ENCODE measurements at places on chromosomes 11 and 22.

DNA sequence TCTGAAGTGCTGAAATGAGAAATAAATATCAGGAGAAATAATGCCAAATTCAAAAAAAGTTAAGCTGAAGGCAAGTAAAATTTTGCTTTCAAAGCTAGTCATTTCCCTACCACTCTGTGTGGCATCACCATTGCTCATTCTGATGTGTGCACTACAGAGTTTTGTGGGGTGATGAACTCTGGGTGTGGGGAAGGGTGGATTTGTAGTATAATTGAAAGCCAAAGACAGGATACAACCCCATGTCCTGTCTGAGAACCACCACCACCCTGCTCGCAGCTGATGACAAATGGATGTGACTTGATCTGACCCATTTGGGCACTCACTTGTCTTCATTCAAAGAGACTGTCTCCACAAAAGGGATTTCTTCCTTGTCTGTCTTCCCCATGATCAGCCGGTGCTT lies 19.3 kb upstream of the TMEM9B start:
- DNase-seq: no peak

DNA sequence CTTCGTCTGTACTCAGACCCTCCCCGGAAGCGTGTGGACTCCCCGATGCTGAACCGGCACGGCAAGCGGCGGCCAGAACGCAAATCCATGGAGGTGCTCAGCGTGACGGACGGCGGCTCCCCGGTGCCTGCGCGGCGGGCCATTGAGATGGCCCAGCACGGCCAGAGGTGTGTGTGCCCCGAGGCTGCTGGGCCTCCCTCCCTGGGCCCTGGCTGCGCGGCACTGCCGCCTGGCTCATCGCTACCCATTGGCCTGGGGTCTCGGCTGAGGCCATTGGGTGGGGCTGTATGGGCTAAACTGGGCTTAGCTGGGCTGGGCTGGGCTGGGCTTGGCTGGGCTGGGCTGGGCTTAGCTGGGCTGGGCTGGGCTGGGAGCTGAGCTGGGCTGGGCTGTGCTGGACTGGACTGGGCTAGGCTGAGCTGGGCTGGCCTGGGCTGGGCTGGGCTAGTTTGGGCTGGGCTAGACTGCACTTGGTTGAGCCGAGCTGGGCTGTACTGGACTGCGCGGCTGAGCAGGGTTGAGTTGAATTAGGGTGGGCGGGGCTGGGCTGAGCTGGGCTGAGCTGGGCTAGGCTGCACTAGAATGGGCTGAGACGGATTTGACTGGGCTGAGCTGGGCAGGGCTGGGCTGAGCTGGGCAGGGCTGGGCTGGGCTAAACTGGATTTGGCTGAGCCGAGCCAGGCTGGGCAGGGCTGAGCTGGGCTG lies 40.7 kb downstream of the MOB2 start:
- DNase-seq: no peak

- no peak for DNase-seq
Observed at GRCh38 chr11:113444502-113445123, 30.6 kb downstream of the DRD2 start.

GRCh38 chr11:35146074-35146521 lies 7.1 kb downstream of the CD44 start:
- DNase-seq: no peak

DNA sequence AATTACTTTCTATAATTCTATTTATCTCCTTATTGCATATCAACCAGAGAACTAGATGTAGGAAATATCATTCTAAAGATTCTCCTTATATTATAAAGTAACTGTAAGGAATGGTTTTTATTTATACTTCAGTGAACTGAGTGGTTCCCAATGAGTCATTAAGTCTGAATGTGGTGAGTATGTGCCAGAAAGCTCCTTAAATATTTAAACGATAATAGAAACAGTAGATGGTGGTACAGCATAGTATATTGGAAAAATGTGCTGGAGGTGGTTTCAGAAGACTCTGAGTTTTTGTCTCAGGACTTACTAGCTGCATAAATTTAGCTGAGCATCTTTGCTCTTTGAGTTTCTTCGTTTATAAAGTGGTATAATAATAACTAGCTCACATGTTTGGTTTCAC lies 653.5 kb downstream of the FAM181B start:
- no peak for DNase-seq

GRCh38 chr11:4184163-4184916 lies 89.7 kb downstream of the RRM1 start:
- no peak for DNase-seq

DNA sequence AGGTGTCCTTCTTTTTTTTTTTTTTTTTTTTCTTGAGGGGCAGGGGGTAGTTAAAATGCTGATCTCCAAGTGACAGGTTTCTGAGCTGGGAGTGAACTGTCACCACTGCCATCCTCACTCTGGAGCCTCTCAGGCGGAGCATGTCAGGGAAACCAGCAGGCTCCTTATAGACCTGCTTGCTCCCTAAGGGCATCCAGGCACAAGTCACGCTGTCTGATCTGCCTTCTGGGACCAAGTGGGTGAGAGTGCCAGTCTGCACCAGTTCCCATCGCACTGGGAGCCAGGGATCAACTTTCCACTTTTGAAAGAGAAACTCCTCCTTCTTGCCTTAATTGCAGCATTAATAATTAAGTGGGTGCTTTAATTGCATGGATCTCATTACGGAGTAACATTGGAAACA lies 537.9 kb upstream of the CADM1 start:
- DNase-seq: no peak

DNA sequence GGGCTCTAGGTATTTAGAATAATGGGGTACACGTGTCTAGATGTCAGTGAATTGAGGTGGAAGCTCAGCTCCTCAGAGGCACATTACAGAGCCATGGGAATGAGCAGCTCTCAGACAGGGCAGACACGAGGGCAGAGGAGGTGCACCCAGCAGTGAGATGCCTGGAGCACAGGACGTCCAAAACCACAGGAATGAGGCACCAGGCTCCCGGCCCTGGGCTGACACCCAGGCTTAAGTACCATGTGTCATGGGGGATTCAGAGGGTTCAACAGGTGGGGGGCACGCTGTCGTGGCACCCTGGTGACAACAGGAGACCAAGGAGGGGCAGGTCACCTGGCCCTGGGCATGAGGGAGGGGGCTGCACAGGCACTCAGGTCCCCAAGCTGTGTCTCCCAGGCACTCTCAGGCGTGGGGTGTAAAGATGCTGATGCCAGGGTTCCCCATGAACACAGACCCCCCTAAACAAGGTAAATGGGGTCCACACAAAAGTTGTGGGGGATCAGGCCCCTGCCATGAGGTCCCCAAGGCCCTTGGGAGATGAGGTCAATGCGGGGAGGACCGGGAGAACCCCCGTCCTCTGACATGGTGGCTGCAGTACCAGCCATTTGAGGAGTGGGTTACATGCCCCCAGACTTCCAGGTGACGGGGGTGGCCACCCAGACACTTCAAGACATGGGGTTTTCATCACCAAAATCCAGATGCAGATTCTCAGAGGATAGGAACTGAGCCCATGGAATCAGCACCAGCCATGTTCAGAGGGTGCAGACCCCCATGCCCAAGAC lies 5.6 kb upstream of the SYT8 start:
- no peak for DNase-seq

DNA sequence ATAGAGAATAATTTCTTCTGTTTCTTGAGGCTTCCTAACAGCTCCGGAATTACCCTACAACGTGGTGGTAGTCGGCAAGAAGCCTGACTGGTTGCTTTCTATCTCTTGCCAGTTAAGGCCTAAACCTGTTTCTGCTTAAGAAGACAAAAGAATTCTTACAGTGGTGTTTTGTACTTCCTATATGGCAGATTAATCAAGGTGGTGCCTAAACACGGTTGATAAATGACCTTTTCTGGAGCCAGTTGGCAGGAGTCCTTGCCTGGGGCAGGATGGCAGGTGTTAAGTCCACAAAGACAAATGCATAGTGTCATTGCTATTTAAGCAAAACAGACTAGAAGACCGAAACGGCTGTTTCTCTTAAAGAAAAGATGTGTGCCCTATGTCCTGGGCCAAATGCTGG lies 9.9 kb downstream of the GVQW3 start:
- DNase-seq: no peak

DNA sequence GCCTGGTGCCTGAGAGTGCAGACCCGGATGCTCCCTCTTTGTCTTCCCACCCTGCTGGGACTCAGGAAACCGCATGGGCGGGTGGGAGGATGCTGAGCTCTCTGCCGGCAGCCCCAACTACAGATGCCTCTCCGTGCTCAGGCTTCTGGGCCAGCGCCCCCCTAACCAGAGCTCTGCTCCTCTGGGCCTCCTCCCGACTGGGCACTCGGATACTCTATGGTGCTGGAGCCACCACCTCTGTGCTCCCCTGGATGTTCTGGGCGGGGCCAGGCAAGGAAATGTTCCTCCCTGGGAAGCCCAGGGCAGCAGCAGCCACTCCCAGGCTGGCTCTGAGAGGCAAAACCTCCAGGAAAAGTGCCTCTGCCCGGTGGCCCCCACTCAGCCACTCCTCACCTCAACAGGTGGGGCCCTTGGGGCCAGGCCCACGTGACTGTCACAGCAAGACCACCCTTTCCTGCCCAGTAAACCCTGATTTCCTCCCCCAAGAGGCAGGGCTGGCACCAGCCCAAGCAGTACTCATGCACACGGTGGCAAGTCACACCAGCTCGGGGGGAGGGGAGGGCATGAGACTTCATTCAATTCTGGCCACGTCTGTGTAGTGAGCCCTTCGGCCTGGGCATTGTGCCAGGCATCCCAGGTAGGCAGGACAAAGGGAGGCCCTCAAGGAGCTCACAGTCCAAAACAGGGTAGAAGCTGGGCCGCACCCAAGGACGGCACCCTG lies 54.7 kb upstream of the TCF20 start:
- DNase-seq: no peak

DNA sequence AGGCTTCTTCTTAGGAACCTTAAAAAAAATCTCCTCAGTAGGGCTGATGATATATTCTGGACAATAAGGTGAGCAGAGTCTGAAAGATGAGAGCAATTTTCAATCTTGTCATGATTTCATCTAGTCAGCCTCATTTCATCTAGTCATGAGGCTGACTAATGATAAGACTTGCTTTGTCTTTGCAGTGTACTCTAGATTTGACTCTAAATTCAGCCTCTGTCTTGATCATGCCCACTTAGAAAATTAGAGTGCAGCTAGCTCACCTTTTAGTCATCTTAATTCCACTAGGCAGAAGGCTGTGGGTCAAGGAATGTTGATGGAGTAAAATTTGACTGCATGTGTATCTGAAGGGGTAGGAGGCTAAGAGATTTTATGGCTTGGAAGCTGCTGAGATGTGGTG lies 5.5 kb downstream of the EHF start:
- no peak for DNase-seq

DNA sequence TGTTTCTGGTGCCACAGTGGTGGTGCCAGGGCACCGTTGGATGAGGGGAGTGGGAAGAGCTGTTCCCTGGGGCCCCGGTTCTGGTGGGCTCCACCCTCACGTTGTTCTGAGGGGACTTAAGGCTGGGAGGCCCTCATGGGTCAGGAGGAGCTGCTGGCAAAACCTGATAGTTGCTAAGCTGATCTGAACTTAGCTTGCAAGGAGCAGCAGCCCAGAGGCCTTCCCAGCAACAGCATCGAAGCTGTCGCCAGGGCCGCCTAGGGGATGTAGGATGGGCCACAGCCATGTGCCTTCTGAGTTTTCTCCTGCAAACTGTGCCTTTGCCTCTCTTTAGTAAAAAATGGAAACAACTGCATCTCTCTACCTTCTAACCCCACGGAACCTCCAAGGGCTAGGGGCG lies 240.2 kb downstream of the TBC1D22A start:
- DNase-seq: no peak

DNA sequence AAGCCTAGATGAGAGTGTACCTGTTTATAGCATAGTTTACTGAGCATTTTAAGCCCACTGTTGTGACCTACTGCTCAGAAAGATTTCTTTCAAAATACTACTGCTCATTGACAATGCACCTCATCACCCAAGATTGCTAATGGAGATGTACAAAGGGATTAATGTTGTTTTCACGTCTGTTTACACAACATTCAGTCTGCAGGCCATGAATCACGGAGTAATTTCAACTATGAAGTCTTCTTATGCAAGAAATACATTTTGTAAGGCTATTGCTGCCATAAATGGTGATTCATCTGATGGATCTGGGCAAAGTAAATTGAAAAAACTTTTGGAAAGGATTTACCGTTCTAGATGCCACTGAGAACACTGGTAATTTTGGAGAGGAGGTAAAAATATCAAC lies 112.9 kb downstream of the KIF18A start:
- no peak for DNase-seq

DNA sequence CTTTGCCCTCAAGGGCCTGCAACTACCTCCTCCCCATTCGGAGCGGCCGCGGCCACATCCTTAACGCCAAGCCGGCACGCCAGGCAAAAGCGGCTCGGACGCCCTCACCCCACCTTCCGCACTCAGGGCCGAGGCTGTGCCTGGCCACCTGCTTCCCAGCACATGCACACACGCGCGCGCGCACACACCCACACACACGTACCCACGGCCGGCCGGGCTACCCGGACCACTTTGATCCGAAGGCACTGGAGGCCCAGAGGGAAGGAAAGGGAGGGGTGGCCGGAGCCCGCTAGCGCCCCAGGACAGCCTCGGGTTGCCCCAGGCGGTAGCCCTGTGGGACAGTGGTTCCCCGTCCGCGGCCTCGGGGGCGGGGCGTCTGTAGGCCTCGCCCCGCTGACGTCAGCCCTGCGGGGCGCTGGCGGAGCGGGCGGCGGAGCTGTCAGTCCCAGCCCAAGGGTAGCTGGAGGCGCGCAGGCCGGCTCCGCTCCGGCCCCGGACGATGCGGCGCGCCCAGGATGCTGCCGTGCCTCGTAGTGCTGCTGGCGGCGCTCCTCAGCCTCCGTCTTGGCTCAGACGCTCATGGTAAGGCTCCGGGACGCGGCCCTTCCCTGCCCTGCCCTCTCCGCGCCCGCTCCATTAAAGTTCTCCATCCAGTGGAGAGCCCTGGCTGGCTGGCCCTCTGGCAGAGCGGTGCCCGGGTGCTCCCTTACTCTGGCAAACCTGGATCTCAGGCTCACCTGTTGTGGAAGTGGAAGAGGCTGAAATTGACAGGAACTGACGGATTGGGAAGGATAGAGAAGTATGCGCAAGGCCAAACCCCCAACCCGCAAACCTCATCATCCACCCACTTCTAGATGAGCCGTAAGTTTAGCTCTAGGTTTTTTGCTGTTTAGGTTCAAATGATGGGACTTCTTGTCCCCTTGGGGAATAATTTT lies at the start of gene IL10RA:
TSS of gene IL10RA (plus strand) at position 442 of the 935 bp plus-strand sequence. CDS start at position 516, 74 bp downstream.
- DNase-seq: no peak

- no peak for DNase-seq
Observed at GRCh38 chr11:45180848-45181192, 34.4 kb downstream of the PRDM11 start.

DNA sequence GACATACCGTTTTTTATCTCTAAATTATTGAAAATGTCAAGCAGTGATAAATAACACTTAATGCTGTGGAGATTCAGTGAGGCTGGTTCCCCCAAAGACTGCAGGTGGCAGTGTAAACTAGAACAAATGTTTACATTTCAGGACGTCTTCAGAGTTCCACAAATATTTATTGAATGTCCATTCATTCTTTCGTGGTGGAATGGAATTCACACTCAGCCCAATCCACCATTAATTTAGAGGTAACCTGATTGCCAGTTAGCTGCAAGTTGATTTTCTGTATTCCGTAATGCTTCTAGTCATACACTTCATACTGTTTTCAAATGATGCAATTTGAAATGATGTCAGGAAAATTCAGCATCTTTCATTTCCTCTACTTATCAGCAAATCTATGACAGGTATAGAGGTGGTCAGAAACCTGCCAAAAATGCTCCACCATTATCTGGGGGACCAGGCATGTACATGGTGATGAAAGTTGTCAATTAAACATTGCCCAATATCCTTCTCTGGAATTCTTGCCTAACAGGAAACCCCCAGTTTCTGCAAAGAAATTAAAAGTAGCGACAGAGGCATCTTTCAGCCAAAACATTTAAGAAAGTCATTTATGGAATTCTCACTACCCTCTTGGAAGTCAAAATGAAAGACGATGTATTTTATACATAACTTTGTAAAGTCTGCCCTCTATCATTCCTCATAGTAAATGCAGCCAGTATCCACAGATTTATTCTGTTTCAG lies 94.3 kb upstream of the BMAL1 start:
- DNase-seq: no peak
